Fibroblast of skin of back (primary cell): ENCODE measurements at places on chromosomes 6 and 20.
A peak's percentile ranks its signal among the peaks of the same experiment; 100 is the strongest.

GRCh38 chr6:12582421-12583110 lies 134.0 kb upstream of the PHACTR1 start:
- DNase-seq, result peak; percentile 38

DNA sequence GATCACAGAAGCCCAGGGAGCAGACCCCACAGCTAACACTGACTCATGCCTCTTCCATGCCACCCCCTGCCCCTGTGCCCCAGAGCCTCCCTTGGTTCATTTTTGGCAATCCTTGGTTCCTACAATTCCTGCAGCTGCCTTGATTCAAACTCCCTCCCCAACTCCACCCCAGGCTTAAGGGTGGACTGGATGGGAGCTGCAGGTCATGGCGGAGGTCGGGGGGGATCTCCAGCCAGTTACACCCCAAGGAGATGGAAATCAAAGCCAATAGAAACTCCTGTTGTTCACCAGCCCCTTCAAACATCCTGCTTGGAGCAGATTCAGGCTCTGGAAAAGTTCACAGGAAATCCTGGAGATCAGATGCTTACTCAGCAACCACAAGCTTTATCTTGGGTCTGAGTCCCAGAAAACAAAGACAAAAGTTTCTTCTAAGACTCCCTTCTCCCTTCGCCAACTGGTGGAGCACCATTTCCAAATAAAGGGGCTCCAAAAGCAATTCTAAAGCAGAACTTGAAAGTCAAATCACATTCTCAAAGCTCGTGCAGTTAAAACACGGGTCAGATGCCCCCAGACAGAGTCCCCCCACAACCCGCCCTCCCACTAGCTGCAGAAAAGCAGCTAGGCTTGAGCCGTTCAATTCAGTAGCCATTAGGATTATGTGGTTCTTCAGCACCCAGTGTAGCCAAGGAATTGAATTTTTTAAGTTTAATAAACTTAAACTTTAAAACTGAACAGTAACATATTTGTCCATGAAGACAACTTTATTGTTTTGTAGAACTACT lies 149.5 kb downstream of the ANKRD60 start:
- DNase-seq, result peak; percentile 78

- DNase-seq, result no peak
Measured at GRCh38 chr20:17439616-17440296, 91.4 kb downstream of the BFSP1 start.

- DNase-seq, result no peak
Measured at GRCh38 chr6:40611434-40611833, 24.3 kb upstream of the LRFN2 start.

DNA sequence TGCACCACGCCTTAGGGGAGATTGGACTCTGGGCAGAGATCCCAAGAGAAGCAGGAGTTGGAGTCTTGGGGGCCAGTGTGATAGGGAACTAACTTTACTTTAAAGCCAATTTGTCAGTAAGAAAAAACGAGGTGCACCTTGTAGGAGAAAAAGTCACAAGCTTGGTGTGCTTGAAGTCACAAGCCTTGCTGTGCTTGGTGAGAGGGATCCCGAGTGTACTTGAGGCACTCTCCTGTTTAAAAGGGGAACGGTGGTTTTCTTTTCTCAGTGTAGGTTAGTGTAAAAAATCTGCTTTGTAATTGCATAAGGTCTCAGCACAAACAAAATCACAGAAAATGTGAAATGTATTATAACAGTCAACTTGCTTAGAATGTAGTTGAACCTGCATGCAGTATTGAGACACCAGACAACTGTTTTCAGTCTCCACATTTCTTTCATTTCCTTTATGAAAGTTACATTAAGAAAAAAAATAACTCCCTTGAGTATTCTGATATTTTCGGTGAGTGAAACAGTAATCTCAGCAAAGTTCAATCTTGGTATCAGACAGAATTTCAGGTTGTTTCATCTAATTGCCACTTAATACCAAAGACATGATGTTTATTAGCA lies 111.1 kb upstream of the DUSP22 start:
- no peak for DNase-seq

DNA sequence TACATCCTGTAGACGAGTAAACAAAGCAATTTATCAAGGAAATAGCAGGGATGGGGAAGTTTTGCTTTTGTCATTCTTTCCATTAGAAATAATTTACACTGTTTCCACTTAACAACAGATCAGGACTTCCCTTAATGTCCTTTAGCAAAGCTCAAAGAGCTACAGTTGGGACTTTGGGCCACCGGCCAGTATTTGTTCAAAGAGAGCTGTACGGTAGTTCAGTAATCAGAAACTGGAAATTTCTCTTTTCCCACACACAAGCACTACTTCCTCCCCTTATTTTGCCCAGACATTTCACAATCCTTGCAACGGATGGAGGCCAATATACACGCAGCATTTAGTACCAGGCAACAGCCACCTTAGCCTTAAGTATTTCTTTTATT lies 12.1 kb upstream of the HINT3 start:
- no peak for DNase-seq

DNA sequence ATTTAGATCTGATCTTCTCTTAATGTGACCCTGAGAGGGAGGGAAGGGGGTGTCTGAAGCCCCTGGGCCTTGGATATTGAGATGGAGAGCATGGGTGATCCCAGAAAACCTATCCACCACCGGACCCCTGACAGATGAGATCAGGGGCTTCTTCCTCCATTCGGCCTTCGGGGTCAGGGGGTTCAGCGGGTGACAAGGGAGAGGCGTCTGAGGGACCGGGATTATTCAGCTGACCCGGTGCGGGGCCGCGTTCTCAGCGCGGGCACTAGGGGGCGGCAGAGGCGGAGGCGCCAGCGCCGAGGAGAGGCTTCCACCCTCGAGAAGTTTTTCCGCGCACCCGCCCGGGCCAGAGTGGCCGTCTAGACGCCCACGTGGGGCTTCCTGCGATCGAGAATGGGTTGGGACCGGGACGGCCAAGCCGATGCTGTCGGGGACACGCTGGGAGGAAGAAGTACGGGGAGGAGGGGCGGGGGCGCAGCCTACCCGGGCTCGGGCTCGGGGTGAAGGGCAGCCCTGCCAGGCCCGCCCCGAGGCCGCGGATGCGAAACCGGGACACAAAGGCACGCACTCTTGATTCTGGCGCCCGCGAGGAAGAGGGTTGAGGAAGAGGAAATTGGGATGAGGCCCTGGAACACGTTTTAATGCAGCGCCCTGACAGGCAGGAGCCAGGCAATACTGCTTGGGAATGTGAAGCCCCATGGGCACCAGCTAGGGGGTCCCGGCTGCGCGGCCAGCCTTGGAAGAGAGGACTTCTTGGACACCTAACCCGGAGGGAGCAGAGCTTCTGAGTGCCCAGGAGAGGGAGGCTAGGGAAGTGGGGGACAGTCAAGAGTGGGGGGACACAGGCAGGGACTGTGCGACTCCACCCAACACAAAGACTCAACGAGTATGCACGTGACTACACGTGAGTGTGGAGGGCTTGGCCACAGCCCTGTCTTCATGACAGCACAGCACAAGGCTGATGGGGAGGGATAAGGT lies 30.6 kb downstream of the COL11A2 start:
- peak; percentile 60 for DNase-seq

DNA sequence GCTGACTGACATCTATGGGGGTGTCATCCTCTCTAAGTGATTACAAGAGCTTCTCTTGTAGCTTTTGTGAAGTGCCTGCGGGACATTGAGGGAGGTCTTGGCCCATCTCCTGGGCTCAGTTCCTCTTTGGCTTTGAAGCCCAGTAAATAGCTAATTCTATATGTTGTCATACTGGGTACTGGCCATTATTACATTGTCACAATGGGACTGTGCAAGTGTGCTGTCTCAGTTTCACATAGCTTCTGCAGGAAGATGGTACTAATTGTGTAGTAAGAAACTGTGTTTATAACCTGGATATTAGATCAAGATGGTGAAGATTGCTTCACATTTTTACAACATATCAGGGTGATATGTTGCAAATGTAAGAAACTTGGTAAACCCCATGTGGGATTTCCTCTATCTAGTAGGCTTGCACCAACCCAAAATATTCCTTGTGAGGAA lies 19.9 kb downstream of the SPINT3 start:
- no peak for DNase-seq

DNA sequence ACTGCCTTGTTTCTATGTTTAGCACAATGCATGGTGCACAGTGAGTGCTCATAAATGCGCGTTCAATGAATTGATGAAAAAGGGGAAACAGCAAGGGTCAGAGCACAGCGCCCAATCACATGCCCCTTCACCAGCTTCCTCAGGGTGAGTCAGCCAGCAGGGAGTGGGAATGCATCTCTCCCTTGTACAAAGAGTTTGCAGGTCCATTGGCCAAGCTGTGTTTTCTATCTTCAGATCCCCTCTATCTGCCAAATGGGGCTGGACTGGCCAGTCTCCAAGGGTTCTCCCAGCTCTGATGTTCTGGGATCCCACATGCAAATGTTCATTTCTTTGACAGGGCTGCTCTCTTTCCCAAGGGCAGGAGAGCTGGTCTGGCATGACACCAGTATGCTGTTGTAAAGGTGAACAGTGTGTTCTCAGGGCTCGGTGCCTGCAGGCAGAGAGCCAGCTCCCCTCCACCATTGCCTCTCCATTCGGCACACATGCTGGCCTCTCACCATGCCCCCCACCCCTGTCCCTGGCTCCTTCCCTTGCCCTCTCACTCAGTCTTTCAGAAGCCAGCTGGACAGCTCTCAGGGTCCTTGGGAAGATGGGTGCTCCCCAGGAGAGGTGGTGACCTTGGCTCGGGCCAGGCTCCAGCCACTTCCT lies 25.0 kb downstream of the ANGPT4 start:
- DNase-seq, result no peak

- peak; percentile 62 for DNase-seq
Measured at GRCh38 chr20:32678948-32679347, 5.2 kb upstream of the C20orf203 start.

- no peak for DNase-seq
Measured at GRCh38 chr6:46526607-46527006, 35.4 kb upstream of the RCAN2 start.

DNA sequence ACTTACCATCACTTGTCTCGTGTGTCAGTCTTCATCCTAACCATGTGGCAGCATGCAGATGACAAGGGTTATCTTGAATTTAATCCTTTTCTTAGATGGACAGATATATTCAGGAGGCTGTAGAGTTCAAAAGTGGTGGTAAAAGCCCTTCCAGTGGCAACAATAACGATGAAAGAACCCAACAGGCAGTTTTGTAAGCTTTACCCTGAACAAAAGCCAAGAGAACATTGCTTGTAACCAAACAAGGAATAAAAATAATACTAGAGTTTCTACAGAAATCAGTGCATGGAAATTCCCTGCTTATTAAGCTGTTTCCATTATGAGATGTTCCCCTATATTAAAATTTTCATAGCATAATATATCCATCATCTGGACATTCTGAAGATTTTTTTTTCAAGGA lies 69.7 kb downstream of the PDE7B start:
- no peak for DNase-seq

GRCh38 chr20:5078399-5078958 lies 41.3 kb downstream of the PCNA start:
- peak; percentile 39 for DNase-seq

- DNase-seq, result no peak
Measured at GRCh38 chr6:162973151-162973872, 245.5 kb downstream of the PACRG start.

DNA sequence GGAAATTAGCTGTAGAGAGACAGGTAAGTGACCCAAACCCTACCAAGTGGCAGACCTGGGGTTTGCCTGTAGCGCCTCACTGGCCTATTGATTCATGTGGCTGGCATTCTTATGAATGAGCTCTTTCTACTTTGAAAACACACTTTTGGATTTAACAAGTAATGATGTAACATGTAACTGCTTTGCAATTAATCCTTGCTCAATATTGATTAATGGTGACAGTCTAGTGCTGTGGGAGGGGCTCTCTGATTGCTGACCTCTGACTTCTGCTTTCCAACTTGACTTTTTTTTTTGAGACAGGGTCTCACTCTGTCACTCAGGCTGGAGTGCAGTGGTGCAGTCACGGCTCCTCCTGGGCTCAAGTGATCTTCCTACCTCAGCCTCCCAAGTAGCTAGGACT lies 82.7 kb downstream of the TIAM2 start:
- DNase-seq, result no peak

- no peak for DNase-seq
Measured at GRCh38 chr6:29976253-29976587, 33.9 kb downstream of the HLA-A start.

GRCh38 chr6:42726485-42727086 lies 4.2 kb upstream of the PRPH2 start:
- DNase-seq, result peak; percentile 84

GRCh38 chr20:64049060-64049877 lies at the start of gene SOX18:
Gene SOX18 (minus strand): TSS chr20:64049639. CDS start chr20:64049516, 123 bp downstream.
- DNase-seq, result peak; percentile 47

- DNase-seq, result peak; percentile 17
Measured at GRCh38 chr6:106308985-106309384, 16.6 kb downstream of the ATG5 start.

DNA sequence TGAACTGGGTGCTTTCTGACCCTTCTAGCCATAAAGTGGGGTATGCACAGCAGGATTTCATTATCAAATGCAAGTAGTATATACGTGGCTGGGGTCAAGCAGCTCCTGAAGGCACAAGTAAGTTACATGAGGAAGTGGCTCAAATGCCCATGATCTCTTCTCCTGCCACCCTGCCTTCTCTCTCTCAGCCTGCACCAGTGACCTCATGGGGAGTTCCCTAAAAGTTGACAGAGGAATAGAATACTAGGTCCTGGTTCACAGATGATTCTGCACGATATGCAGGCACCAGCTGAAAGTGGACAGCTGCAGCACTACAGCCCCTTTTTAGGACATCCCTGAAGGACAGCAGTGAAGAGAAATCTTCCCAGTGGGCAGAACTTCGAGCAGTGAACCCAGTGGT lies 282.0 kb downstream of the BCKDHB start:
- DNase-seq, result no peak

DNA sequence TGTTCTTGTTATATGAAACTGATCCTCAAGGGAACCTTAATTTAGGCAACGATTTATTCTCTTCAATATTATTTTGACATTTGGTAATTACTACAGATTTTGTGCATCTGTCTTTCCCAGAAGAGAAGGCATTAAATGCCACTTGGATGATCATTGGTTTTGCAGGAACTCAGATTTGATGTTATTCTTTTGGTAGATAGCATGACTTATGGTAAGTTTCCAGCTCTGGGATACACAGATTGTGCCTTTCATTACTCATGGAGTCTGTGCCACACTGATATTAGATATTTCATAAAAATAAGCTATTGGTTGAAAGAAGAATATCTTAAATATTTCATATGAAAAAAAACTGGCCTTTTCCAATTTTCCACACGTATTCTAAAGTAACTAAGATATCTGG lies 120.1 kb downstream of the AIG1 start:
- peak; percentile 56 for DNase-seq

DNA sequence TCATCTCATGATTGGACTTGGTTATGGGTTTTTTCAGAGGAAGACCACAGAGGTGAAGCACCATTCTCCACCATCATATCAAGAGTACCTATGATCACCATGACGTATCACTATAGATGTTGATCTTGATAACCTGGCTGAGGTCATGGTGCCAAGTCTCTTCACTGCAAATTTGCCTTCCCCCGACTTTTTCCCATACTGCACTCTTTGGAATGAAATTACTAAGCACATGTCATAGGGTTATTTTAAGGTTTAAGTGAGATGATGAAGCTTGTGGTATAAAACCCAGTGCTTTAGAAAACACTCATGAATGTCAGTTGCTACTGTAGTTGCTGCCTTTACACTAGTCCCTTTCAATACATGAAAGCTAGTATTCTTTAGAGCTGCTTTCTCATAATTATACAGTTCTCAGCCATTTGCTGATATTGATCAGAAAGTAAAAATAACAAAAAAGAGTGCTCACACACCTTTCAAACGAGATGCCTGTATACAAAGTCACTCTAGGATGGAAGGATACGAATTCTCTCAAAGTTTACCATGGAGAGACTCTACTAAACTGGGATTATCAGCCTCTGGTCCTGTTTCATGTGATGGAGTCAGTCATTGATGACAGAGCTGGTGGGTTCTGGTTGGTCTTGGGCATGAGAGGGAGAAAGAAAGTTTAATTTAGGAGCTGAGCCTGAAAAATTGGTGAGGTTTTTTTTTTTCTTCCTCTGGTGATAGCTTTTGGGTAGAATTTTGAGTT lies 228.1 kb downstream of the PRL start:
- DNase-seq, result no peak
